NCI-H1105 (cell line): ENCODE measurements at places on chromosomes 3 and 15.

GRCh38 chr15:84829428-84829827, 12.3 kb downstream of the ALPK3 start:
- DNase-seq, result no peak

GRCh38 chr15:29698030-29698701, 124.1 kb downstream of the TJP1 start:
- no peak for DNase-seq

DNA sequence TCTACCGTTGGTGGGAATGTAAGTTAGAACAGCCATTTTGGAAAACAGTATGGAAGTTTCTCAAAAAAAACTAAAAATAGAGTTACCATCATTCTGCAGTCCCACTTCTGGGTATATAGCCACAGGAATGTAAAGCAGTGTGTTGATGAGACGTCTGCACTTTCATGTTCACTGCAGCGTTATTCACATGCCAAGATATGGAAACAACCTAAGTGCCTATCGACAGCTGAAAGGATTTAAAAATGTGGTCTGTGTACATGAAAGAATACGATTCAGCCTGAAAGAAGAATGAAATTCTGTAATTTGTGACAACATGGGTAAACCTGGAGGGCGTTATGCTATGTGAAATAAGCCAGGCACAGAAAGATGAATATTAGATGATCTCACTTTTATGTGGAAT, 157.7 kb downstream of the THSD4 start:
- no peak for DNase-seq

- DNase-seq, result no peak
These were observed 5.8 kb upstream of the PLOD2 start for GRCh38 chr3:146166826-146167225.

- no peak for DNase-seq
These were observed 219.4 kb upstream of the BHLHE40 start for GRCh38 chr3:4759689-4760312.

DNA sequence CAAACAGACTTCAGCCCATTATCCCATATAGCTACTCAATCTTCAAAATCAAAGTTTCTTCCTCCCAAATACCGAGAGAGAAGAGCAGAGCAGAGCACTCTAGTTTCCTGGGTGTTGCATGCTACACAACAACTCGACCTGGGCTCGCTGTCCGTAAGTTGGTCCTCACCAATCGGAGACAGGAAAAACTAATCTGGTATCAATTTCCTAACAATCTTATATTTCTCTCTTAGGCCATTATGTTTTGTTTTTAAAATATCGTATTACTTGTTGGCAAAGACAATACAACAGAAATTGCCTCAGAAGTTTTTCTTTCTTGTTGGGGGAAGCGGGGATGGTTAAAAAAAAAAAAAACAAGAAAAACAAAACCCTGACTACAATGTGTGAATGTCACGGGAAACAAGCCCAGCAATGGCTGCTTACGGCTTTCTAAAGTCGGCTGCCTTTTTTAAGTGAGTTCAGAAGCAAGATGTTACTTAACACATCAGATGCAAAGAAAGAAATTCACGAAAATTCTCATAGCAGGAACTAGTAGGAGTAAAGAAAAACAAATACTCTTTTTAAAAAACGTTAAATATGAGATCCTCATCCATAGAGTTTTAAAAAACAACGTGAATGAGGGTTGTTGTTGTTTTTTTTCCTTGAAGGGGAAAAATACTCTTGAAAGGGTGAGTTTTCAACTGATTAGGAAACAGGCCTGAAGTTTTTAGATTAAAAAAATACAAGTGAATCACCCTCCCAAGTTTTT, 1.9 kb downstream of the VGLL4 start:
- no peak for DNase-seq

- DNase-seq, result no peak
These were observed at the start of gene MINAR1 for GRCh38 chr15:79431636-79432344. Gene MINAR1, plus strand, starts transcription at chr15:79432336. Its CDS starts 23,812 bp downstream, at chr15:79456148.

GRCh38 chr3:42709621-42710020, 7.0 kb upstream of the HHATL start:
- no peak for DNase-seq

- no peak for DNase-seq
These were observed 213.1 kb downstream of the TBC1D2B start for GRCh38 chr15:77864211-77865105.

DNA sequence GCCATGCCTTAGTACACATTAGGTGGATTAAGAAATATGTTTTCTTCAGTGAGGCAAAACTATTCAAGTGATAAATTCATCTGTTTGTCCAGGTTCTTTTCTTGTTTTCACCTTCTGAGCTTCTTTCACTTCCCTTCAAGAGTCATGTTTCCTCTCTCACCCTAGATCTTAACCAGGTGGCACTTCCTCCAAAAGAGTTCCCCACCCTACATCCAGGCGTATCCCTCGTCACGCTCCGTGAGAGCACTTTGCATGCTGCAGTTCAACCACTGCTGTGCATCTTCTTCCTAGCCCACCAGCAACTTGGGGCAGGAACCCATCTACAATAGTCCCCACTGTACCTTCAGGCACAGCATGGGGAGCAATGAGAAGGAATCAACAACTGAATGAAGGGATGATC, 28.9 kb downstream of the OSBPL10 start:
- DNase-seq, result no peak

DNA sequence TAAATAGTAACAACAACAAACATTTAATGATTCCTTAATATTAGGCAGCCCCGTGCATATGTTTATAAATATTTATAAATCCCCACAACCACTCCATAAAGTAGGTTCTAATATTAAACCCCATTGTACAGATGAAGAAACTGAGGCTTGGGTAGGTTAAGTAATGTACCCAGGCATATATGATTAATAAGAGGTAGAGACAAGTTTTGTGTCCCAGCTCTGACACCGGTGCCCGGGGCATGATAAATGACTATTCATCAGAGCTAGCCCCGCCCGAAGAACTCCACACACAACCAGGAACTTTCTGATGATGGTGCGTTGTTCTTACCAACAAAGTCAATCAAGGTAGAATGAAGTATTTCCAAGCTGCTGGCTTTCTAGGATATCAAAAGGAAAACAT, 19.4 kb downstream of the CDCP1 start:
- DNase-seq, result no peak

GRCh38 chr3:83454353-83454752, 1504.4 kb upstream of the CADM2 start:
- DNase-seq, result no peak

DNA sequence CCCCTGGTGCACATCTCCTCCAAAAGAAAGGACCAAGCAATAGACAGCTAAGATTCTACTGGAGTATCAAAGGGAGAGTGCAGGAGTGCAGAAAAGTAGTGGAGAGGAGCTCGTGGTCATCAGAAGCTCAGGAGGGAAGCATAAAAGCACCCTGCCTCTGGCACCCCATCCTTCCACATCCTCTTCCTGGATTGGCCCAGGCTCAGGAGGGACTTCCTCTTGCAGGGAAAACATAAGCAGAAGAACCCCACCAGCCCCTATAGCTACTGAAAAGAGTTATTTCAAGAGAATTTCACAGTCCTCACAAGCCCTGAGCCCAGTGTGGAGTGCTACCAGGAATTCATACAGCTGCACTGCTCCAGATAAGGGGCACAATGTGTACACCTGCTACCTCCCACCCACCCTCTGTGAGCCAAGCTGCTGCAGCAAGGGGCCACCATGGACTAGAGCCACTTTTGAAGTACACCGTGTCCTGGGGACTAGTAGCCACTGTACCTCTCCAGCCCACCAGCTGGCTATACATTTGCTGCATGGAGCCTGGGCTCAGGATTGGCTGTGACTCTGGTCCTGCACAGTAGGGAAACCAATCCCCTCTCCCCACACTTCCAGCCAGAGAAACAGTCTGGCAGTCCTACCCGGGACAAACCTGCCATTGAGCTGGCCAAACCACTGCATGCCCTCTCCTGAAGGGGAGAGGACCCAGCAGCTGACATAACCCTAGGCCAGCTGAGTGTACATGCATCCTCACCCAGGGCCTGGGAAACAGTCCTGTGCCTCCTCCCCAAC, 43.0 kb downstream of the CD200R1 start:
- no peak for DNase-seq

GRCh38 chr3:59388555-59389270, 338.9 kb upstream of the CFAP20DC start:
- DNase-seq, result no peak

DNA sequence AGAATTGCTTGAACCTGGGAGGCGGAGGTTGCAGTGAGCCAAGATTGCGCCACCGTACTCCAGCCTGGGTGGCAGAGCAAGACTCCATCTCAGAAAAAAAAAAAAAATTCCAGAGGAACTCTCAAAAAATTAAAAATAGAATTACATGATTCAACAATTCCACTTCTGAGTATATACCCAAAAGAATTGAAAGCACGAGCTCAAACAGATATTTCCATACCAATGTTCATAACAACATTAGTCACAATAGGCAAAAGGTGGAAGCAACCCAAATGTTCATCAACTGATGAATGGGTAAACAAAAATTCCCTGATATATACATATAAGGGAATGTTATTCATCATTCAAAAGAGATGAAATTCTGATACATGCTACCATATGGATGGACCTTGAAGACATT, 16.9 kb upstream of the MORF4L1 start:
- DNase-seq, result no peak

DNA sequence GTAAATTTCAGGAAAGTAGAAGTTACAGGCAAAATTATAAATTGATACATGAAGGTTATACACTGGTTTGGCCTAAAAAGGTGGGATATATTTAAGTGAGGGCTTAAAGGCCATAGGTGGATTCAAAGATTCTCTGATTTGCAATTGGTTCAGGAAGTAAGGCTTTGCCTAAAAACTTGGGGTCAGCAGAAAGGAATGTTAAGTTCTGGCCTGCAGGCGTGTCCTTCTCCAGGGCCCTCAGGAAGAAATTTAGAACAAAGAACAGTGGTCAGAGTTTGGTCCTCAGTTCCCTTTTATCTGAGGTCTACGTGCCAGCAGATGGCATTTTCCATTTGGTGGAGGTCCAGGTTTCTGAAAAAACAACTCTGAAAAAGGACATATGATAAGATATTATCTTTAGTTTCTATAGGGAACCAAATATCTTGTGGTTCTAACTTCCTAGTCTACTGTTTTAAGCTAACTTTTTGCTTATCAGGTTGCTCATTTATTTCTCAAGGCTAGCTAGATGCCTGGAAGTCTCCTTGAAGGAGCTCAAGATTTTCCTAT, 40.5 kb downstream of the SCN11A start:
- no peak for DNase-seq

DNA sequence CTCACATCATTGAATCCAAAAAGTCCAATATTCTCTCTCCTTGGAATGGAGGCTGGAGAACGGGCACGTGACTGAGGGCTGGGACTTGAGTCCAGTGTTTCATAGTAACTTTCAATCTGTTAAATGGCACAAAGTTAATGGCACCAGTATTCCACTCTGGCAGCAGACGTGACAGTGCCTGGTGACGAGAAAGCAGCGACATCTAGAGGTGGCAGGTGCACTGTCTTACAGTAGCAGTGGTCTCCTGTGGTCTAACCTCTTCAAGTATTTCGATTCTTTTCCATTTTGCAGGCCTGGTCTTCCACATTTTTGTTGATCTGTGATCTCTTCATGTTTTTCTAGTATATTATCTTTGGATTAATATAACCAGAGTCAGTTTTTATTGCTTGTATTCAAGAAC, 107.1 kb downstream of the OXSM start:
- no peak for DNase-seq

DNA sequence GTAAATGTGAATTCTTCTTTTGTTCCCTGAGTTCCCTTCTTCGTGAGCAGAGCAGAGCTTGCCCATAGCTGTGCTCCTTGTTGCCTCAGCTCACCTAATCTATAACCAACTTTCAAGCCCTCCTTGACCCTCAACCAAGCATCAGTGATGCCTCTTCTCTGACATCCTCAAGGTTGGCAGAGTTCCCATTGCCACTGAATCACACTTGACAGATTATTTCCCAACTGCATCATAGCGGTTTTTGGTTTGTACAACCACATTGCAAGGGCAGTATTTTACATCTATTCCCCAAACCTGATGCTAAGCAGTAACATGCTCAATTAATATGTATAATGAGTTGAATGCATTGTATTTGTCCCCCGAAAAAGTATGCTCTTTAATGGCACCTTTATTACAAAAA, 133.0 kb upstream of the SNTN start:
- no peak for DNase-seq

DNA sequence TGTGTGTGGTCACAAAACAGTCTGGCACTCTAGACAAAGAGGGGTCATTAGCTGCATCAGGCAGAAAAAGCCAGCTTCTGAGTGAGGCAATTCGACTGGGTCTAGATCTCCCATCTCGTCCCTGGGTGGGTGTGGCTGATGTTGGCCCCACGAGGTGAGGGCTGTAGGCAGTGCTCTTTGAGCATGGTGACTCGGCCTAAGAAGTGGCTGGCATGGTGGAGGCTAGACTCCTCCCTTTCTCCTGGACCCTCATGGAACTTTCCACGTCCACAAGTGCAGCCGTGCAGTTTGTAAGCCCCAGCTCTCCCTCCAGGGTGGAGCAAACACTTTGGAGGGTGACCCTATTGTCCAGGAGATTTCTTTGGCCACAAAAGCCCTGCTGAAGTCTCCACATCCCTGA, 134.1 kb downstream of the OPA1 start:
- DNase-seq, result no peak

GRCh38 chr15:25136119-25136518, 181.3 kb downstream of the SNRPN start:
- DNase-seq, result no peak

DNA sequence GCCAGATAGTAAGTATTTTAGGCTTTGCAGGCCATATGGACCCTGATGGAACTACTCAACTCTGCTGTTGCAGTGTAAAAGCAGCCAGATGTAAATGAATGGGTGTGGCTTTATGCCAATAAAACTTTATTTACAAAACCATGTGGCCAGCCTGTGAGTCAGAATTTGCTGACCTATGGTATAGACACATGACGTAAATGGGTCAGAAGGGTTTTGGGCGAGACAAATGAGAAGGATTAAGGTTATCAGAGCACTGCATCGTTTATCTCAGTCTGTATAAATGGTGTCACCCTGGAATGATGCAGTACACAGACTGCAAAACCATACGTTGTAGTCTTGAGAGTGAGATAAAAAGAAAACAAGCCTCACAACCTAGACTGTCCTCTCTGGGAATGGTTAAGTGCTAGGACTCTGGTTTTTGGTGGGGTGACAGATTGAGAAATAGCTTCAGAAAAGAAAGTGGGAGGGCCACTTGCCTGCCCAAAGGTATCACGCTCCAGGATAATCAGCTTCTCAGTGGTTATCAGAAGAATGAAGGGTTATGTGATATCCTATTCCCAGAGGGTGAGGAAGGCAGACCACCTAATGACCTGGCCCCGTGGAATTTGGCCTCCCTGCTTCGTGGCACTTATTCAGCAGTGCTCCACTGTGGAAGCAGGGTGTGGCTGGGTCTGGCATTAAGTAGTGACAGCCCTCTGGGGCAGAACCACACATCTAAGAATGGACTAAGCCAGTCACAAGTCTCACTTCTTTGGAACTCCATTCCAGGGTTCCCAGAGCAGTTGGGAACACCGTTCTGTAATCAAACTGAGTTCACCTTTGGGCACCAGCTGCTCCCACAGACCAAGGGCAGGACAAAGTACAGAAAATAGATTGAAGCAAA, 46.1 kb downstream of the ABHD5 start:
- DNase-seq, result no peak

DNA sequence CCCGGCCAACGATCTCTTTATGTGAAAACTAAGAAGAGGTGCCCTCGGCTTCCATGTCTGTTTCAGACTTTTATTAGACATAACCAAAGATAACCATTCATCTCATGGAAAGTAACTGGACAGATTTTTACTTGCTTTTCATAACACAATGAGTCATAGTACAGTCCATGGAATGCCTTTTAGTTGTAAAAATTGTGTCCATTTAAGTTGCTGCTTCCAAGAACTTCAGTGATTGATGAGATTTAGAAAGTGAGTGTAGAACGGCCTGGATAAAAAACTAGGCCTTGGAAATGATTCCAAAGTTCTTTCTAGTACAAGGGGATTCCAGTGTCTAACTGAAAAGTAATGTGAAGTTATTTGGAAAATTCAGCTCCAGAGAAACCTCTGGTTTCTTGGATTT, 10.8 kb downstream of the EIF2AK4 start:
- DNase-seq, result no peak
